Purkinje cell (primary cell): ENCODE measurements at places on chromosomes 4 and X. TPM values are rescaled to one million over a fixed set of nuclear protein-coding genes. Genes with fewer than 3 reads are reported as not detected.

The GAGE12F gene
- polyA plus RNA-seq, result not detected in 2 replicates

The ANOS1 gene
- 0.56 and 0.76 TPM in 2 replicates for polyA plus RNA-seq

The HS6ST2 gene
- 45.7 and 53.7 TPM in 2 replicates for polyA plus RNA-seq

The HPGD gene
- polyA plus RNA-seq, result 0.28 and 1.7 TPM in 2 replicates

The TLR3 gene
- 0.47 and 0.91 TPM in 2 replicates for polyA plus RNA-seq

The EDA gene
- polyA plus RNA-seq, result 0.52 and 3.0 TPM in 2 replicates
